ENCODE measurements at places on chromosomes 12 and 14.

DNA sequence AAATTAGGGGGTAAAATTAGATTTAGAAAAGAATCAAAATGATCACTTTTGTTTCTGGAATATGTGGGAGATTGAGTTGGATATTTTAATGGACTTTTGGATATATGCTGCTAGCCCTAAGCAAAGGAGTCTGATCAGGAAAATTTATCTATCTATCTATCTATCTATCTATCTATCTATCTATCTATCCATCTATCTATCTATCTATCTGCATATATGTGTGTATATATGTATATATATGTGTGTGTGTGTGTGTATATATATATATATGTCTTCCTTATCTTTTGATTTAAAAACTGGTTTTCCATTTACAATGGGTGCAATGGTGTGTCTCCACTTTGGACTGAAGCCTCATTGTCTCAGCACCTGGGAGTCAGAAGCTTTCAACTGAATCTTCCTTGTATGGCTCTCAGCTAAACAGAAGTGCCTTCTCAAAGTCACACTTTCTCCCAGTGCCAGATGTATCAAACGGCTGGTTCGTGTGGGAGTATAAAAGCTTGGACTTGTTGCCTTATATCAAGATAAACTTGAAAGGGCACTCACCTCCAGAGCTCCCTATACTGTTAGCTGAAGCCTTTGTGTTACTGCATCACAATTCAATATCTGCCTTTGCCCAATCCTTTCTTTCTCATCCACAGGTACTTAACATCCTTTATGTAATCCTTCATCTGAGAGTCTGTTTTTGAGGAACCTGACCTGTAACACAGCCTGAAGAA lies 31.6 kb upstream of the CD69 start:
- DNase-seq = no peak

GRCh38 chr14:55116246-55117030 lies 12.6 kb upstream of the LGALS3 start:
- no peak for DNase-seq

GRCh38 chr12:18446061-18446644 lies 184.8 kb downstream of the PIK3C2G start:
- no peak for DNase-seq

GRCh38 chr12:71558445-71558844 lies 105.2 kb downstream of the ZFC3H1 start:
- peak; percentile 84 for DNase-seq

DNA sequence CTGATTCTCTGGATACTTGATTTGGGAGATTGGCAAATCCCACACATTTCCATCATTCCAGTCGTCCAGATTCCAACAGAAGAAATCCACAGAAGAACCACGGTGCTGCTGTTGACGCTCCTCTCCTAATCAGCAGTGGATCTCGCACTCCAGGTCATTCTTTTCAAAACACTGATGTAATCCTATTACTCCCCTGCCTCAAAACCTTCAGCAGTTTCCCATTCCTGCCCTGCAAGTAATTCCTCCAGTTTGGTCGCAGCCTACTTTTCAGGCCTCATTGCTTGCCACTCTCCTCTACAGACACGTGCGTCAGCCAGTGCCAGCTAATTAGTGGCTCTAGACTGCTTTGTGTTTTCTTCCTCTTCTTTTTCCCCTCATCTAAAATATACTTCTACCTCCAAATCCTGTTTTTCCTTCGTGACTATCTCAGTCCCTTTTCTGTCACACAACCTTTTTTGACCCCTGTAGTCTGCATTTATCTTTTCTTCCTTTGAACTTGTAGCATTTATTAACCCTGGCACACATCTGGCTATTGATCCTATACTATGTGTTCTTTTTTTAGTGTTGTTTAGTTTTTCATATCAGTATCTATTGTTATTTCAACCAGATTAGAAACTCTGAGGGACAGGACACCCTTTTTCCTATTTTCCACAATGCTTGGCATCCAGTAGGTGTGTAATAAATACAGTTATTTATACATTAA lies 36.8 kb downstream of the PRORP start:
- no peak for DNase-seq

Measured in A172 (cell line).